ENCODE measurements at places on chromosomes 16 and 17.

GRCh38 chr17:41986634-41987033, 20.0 kb downstream of the CNP start:
- DNase-seq = no peak

- DNase-seq = no peak
Measured at GRCh38 chr17:18102640-18103039, 5.9 kb upstream of the MYO15A start.

GRCh38 chr17:76541739-76542454, 2.1 kb downstream of the PRCD start:
- DNase-seq = no peak

GRCh38 chr16:47565454-47565853, 104.3 kb downstream of the PHKB start:
- DNase-seq = no peak

DNA sequence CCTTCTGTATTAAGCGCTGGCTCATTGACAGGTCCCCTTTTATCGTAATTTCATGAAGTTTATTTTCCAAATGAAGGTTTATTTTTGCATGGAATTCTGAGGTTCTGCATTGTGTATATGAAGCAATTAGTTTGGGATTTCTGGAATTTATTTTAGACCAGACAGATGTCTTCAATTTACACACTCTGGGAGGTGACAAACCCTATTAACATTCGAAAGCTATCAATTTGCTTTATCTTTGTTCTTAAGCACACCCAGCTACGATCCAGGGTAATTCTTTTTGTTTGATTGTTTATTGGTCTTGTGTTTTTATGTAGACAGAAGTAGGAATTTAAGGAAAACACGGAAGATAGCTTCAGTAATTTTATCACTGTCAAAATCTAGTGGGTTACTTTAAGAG, 264.6 kb downstream of the HS3ST3A1 start:
- no peak for DNase-seq

- DNase-seq = no peak
Measured at GRCh38 chr17:81074875-81075274, 39.9 kb downstream of the BAIAP2 start.

- DNase-seq = no peak
Measured at GRCh38 chr16:4019371-4019791, 96.9 kb downstream of the ADCY9 start.

GRCh38 chr16:10885246-10885645, 8.2 kb downstream of the CIITA start:
- DNase-seq = no peak

- DNase-seq = no peak
Measured at GRCh38 chr17:29066047-29066446, 23.1 kb downstream of the PIPOX start.

GRCh38 chr16:12988071-12988470, 86.7 kb downstream of the SHISA9 start:
- no peak for DNase-seq

DNA sequence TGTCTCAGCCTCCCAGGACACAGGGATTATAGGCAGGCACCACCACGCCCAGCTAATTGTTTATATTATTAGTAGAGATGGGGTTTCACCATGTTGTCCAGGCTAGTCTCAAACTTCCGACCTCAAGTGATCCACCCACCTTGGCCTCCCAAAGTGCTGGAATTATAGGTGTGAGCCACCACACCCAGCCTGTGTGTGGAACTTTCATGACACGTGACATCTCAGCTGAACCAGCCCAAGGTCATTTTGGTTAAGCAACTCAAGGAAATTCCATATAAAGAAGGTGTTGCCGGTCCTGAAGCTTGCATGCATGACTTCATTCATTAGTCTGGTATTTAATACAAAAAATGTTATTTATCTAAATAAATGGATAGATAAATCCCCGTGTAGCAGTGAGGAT, 145.5 kb downstream of the AXIN2 start:
- DNase-seq = no peak

- DNase-seq = no peak
Measured at GRCh38 chr16:14280541-14280940, 209.4 kb downstream of the MRTFB start.
